Sciatic nerve (tissue), 2 donors: ENCODE measurements at places on chromosomes 6 and 20. TPM values are rescaled to one million over a fixed set of nuclear protein-coding genes. Genes with fewer than 3 reads are reported as not detected.

DNA sequence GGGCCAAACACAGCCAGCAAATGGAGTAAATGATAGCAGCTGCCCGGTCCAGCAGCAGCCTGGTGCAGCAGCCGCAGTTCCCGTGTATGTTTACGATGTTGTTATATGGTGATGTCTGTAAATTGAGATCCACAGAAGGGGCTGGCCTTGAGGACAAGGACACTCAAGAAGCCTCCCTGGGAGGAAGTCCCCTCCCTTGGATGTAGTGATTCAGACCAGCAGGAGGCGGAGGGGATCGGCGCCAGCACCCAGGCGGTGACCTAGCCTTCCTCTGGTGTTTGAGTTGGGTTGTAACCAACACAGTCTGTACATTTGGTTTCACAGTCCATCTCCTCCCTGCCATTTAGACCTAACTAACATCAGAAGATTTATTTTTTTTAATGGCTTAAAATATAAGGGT, 187.8 kb downstream of the SYNDIG1 start:
- no peak for DNase-seq

- DNase-seq, result no peak
Measured at GRCh38 chr20:62413025-62413570, 6.0 kb upstream of the CABLES2 start.

DNA sequence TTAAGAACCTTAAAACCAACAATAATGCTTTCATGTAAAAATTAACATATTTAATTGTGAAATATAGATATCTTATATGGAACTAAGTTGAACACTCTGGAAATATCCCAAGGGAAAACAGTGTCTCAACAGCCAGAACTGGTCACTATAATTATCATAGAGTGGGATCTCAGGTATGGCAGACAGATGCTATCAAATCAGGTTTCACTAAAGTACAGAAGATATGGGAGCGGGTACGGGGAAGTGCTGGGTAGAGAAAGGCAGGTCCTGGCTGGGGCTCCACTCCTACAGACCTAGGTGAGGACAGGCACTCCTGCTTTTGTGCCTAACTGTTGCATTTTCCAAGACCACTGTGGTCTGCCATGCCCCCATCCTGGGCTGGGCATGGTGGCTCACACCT, 128.2 kb upstream of the BEND3 start:
- no peak for DNase-seq

Gene TGM3
- not detected for total RNA-seq

GRCh38 chr20:24991897-24992486, 559 bp downstream of the APMAP start:
- peak; percentile 68 for DNase-seq

Gene RSPH9
- total RNA-seq, result 0.49 TPM

DNA sequence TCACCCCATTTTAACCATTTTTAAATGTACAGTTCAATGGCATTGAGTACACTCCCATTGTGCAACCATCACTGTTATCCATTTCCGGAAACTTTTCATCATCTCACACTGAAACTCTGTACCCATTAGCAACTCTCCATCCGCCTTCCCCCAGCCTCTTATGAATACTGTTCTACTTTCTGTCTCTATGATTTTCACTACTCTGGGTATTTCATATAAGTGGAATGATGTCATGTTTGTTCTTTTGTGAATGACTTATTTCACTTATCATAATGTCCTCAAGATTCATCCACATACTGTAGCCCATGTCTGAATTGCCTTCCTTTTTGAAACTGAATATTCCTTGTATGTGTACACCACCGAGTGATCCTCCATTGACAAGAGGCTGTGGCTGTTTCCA, 92.9 kb upstream of the TOX2 start:
- DNase-seq, result no peak

- no peak for DNase-seq
Measured at GRCh38 chr20:40948465-40949267, 80.0 kb upstream of the TOP1 start.

Gene RAET1G
- total RNA-seq, result 0.53 TPM
